Astrocyte of the spinal cord (primary cell): ENCODE measurements at places on chromosomes 2 and 18.
A peak's percentile ranks its signal among the peaks of the same experiment; 100 is the strongest.

DNA sequence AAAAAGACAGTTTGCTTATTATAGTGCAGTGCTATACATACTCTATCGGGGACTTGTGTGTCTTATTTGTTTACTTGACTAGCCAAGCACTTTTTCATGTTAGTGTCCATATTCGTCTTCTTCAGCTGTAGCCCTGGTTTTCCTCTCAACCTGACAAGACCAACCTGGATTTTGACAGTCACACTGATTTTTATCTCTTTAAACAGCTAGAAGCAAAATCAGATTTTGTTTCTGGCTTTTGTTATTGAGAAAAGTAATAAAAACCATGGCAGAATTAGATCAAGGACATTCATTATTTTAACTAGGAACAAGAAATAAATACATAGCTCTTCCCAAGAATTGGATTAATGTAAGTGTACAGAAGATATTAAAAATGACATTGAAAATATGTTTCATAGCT, 56.8 kb downstream of the SPATS2L start:
- DNase-seq: no peak

- peak; percentile 26 for DNase-seq
Measured at GRCh38 chr2:39325966-39326365, 82.2 kb upstream of the CDKL4 start.

GRCh38 chr18:58446391-58447060, 182.4 kb downstream of the ALPK2 start:
- DNase-seq: no peak

- DNase-seq: peak; percentile 78
Measured at GRCh38 chr18:49898421-49898820, 85.1 kb upstream of the ACAA2 start.

- DNase-seq: no peak
Measured at GRCh38 chr2:172926785-172927640, 148.6 kb upstream of the MAP3K20 start.

DNA sequence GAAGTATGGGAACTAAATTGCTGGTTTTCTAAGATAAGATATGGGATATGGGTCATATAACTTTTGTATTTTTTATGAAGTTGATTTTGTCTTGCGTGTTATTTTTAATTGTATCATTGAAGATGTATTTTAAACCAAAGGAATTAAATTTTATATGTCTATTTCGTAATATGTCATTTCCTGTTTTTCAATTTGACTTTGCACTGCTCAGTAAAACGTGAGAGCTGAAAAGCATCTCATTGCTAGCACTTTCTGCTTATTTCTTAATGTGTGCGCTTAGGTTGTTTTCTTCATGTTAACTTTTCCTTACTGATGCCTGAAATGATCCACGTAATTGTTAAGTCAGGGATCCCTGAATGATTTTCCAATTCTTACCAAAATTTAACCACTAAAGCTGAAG, 41.2 kb upstream of the KLF11 start:
- no peak for DNase-seq

DNA sequence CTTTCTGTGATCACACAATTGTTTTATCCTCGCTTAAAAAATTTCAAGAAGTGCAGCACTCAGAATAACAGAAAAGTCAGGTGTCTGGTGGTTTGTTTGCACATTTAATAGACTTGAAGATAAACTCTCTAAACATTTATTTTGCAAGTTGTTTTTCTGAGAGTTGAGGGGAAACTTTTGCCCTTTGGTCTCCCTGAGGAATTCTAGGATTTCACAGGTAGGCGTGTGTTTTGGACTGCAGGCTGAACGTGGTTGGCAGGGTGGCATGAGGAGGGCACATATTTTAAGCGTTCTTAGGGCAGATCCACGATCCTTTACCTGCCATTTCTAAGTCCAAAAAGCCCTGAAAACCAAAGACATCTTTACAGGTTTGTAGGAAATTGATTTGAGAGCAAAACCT, 188.6 kb downstream of the NEDD4L start:
- no peak for DNase-seq

DNA sequence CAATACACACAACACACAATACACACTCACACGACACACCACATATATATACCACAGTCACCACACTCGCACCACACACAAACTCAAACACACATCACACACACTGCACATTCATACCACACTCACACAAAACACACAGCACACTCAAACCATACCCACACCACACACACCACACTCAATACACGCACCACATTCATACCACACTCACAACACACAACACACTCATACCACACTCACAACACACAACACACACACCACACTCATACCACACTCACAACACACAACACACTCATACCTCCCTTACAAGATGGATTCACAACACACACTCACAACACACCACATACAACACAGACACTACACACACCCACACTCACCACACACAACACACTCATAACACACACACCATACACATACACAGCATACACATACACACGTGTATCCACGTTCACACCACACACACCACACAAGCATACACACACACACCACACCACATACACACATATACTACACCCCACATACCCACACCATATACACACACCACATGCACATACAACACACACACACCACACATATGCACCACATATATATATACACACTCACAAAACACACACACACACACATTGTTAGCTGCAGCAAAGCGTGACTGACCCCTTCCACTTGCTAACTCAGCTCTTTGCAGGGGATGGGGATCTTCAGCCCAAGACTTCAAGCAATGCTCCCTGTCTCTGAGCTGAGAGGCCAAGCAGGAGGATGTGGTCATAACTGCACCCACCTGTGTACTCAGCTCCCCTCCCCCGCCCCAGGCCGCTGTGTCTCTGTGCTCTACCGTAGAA, 59.0 kb downstream of the SDC1 start:
- no peak for DNase-seq

DNA sequence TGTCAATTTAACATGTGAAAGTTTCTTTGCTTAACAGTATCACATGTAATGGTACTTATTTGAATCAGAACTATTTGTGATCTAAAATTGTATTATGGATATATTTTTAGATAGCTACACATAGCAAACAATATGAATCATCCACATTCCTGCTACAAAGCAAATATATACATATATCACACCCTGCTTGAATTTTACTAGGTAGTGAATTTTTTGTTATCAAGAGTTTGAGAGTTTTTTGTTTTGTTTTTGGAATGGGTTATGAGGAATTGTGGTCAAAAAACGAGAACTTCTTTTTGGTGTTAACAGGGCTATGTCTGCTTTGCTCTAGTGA, 635.7 kb downstream of the NRXN1 start:
- DNase-seq: no peak

GRCh38 chr2:233905945-233906344, 11.2 kb upstream of the TRPM8 start:
- DNase-seq: no peak

DNA sequence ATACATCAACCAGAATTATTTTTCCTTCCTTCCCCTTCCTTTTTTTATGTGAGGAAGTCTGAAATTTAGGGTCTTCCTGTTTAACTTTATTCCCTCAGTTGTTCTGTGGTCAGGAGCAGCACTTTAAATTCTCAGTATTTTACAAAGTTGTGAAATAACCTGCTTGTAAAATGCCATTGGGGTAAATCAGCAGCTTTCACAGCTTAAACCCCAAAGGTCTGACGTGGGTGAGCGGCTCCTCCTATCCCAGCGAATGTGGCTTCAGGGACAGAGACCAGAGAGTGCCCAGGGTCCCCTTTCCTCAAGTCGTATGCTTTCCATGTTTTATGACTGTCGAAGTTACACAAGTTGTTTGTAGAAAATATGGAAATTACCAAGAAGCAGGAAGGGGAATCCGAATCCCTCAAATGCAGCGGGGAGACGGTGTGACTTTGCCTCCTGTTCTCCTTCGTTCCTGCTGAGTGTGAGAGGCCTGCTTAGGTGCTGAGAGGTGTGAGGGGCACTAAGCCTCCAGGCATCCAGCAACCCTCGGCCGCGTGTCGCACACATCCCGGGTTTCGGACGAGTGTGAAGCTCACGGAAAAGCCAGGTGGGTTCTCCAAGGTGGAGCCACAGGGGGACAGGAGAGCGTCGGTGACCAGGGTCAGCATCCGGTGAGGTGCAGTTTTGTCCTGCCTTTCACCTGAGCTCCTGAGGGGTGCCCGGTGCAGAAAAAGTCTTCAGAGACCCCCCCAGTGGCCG, 10.8 kb upstream of the KCNG2 start:
- DNase-seq: no peak

- no peak for DNase-seq
Measured at GRCh38 chr2:187853381-187853791, 299.2 kb upstream of the TFPI start.

DNA sequence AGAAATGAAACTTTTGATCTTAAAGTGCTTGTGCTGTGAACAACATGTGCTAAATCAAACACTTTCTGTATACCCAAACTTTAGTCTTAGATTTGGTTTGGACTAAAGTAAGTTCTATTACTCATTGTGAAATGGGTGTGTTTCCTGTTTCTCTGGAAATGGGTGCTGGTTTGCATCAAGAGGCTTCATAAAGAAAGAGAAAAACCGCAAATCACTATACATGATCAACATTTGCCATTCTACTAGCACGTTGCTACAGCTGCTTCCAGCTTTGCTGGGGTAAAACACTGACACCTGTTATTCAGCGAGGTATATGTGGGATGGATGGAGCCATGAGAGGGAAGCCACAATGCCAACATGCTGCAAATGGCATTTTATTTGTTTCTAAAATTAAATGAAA, 547.0 kb upstream of the ACVR2A start:
- DNase-seq: no peak

DNA sequence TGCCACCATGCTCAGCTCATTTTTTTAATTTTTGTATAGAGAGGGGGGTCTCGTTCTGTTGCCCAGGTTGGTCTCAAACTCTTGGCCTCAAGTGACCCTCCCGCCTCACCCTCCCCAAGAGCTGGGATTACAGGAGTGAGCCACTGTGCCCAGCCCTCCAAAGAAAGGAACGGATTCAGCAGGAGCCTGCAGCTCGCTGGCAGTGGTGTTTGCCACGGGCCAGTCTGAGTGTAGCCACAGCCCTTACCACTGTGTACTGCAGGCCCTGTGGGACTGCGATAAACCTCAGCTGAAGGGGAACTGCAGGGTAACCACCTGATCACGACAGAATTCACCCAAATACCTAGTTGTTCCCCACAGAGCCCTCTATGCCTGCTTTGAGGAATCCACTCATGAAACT, 6.8 kb downstream of the COPS9 start:
- no peak for DNase-seq

- no peak for DNase-seq
Measured at GRCh38 chr2:58057707-58058530, 11.3 kb downstream of the VRK2 start.

- peak; percentile 12 for DNase-seq
Measured at GRCh38 chr2:120436885-120437603, 91.1 kb downstream of the INHBB start.

GRCh38 chr2:9970200-9971044, 18.9 kb downstream of the GRHL1 start:
- no peak for DNase-seq

- peak; percentile 21 for DNase-seq
Measured at GRCh38 chr2:144645083-144645778, 125.3 kb upstream of the ZEB2 start.

- DNase-seq: no peak
Measured at GRCh38 chr2:83233781-83234180, 1225.3 kb downstream of the SUCLG1 start.

GRCh38 chr2:240405684-240406313, 29.7 kb upstream of the GPC1 start:
- no peak for DNase-seq

GRCh38 chr2:96146153-96146880, 1.1 kb upstream of the DUSP2 start:
- no peak for DNase-seq

GRCh38 chr18:48133671-48134251, 203.3 kb upstream of the SMAD2 start:
- DNase-seq: peak; percentile 22

- no peak for DNase-seq
Measured at GRCh38 chr18:49072524-49072934, 121.8 kb upstream of the SMAD7 start.

GRCh38 chr2:53724536-53724935, 43.1 kb upstream of the CHAC2 start:
- DNase-seq: peak; percentile 58
